ENCODE measurements at places on chromosomes 13 and 19.

GRCh38 chr13:110664673-110665072 lies 41.2 kb downstream of the CARS2 start:
- no peak for DNase-seq

- DNase-seq = no peak
These were observed 1071.2 kb downstream of the EFNB2 start for GRCh38 chr13:105464249-105464648.

- no peak for DNase-seq
These were observed 50.7 kb upstream of the DIAPH3 start for GRCh38 chr13:60214213-60215055.

- DNase-seq = no peak
These were observed 15.2 kb downstream of the KCNC3 start for GRCh38 chr19:50313812-50314536.

DNA sequence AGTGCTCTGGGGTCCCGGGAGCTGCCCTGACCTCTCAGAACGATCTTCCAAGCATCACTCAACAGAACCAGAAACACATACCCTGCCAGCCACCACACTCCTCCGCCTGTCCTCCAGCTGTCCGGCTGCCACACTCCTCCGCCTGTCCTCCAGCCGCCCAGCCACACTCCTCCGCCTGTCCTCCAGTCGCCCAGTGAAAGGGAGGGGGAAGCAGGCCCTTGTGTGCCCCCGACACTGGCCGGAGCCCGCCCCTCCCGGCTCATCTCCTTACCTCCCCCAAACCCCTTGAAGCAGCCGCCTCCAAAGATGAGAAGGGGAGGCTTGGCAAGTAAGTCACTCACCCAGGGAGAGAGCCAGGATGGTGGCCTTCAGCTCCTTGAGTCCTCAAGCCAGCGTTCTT lies 40.2 kb downstream of the STK24 start:
- DNase-seq = no peak

- no peak for DNase-seq
These were observed 811.4 kb downstream of the DACH1 start for GRCh38 chr13:71055644-71056043.

DNA sequence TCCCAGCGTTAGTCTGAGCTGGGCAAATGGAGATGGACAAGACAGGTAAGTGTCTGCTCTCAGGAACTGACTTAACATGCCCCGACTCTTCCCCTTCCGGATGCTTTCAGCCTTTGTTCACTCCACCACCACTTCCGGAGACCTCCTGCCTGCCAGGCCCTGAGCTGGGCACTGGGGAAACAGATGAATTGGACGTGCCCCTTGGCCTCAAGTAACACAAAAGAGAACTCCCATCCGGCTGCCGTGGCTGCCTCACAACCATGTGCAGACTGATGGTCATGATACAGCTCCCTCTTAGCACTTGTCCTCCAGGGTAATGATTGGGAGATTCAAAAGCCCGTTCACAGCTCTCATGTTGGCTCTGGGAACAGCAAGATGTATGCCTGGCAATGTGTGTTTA lies 6.9 kb downstream of the ZNF784 start:
- DNase-seq = no peak

GRCh38 chr13:94947965-94948371 lies 235.6 kb upstream of the SOX21 start:
- DNase-seq = no peak

DNA sequence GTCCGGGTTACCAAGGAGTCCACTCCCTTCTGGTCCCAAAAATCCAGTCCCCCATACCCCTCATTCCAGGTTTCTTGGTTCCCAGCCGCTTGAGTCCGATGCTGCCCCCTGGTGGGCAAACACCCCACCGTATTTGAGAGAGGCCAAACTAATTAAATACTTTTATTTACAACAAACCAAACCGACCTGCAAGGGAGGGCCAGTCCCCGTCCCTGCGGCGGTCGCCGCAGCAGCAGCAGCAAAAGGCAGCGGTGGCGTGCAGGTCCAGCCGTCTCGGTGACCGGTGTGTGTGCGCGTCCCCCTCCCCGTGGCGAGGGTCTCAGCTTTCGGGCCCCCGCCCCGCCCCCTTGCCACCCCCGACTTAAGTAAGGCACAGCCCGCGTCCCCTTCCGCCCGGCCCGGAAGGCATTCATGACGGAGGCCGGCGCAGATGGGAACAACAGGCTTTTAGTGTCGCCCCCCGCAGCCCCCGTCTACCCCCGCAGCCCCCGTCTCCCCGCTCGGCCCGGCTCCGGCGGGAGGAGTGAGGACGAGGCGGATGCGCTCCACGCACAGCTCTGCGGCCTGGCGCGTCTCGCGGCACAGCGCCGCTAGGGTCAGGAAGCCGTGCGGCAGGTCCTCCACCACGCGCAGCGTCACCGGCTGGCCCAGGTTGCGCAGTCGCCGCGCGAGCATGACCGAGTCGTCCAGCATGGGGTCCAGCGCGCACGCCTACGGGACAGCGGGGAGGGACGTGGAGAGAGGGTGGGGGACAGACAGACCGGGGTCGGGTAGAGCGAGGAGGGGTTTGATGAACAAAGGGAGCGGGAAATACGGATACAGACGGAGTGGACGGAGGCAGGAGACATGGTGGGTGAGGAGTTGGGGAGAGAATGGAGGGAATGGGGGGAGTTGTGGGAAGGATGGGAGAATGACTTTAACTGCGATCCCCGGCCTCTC lies 11.5 kb upstream of the CNFN start:
- DNase-seq = peak; percentile 73

DNA sequence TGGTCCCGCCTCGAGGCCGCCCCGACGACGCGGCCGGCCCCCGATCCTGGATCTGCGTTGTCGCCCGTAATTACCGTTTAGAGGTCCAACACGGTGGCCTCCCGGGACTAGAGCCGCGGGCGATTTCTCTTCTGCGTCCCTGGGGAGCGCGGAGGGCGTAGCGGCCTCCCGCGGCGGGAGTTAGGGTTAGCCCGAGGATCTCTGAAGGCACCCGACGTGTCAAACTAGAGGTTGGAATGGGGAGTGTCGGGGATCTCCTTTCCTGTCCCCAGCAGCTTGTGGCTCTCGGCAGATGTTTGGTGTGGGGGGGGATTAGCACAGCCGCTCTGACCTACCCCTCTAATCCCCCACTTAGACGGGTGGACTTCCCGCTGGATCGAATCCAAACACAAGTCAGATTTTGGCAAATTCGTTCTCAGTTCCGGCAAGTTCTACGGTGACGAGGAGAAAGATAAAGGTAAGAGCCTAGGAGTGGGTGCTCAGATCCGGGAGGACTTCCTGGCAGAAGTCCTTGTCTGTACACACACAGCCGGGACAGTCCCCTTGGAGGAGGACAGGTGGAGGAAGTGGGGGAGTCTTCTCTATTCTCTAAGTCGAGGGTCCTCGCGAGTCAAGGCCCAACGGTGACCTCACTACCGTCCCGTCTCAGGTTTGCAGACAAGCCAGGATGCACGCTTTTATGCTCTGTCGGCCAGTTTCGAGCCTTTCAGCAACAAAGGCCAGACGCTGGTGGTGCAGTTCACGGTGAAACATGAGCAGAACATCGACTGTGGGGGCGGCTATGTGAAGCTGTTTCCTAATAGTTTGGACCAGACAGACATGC lies 581 bp downstream of the CALR start:
- no peak for DNase-seq

DNA sequence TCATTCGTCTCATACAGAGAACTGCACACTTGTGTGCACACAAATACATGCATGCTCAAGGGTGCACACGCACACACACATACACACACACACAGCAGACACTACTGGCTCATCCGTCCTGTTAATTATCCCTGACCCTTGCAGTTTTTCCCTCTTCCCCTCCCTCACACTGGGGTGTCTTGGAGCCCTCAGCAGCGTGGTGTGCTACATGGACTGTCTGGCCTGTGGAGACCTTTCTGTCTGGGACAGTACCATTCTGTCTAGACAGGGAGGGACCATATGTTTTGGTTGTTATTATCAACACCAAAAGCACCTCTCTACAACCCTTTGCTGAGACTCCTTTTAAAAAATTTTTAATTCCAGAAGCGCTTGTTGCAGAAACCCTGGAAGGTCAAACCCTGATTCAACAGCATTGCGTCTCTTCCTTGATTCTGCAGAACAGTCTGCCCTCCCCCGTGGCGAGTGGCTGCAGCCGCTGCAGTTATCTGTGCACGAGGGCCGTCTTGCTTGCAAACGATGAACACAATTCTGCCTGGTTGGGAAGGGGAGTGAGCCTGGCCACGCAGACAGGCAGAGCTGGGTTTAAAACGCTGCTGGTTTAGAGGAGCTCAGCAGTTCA lies 374.0 kb downstream of the IRS2 start:
- peak; percentile 28 for DNase-seq

GRCh38 chr13:100473087-100473486 lies 115.5 kb downstream of the GGACT start:
- DNase-seq = no peak

- no peak for DNase-seq
These were observed 7.4 kb downstream of the SLC25A23 start for GRCh38 chr19:6452223-6452614.

GRCh38 chr19:29293292-29293691 lies 80.3 kb upstream of the UQCRFS1 start:
- no peak for DNase-seq

DNA sequence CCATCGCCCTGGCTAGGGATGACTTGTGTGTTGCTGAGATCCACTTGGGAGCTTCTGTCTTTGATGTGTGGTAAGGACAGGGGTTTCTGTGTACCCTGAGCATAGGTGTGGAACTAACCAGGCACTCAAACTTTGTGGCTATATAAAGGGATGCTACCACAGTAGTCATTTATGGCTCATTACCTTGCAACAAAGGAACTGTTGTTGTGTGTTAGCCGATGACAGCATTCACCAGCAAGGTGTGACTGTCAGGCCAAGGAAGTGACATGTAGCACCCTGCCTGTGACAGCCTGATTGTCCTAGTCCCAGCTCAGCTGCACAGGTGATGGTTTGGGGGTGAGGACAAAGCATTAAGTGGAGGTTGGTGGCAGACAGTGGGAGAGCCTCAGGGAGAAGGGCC lies 73.6 kb downstream of the COG3 start:
- DNase-seq = no peak

DNA sequence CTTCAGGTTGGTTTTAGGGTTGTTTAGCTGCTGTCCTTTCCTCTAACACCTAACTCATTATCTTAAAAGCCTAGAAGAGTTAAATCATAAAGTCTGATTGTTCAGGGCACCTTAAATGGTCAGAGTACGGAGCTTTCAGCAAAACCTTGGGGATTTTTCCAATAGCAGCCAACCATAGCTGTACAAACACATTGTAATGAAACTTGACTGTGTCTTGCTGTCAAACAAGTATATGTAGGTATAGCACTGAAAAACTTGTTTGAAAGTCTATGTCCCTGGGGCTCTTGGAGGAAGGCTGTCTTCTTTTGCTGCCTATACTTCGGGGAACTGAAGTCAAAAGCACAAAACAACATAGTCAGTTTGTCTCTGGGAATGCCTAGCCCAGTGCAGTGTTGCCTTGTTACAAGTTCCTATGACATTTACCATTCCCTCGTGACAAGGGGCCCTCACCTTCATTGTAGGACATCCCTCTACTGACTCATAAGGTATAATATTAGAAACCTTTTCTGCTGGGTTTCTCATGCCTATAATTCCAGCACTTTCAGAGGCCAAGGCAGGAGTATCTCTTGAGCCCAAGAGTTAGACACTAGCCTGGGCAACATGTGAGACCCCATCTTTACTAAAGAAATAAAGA lies 474.5 kb upstream of the NBEA start:
- DNase-seq = no peak

DNA sequence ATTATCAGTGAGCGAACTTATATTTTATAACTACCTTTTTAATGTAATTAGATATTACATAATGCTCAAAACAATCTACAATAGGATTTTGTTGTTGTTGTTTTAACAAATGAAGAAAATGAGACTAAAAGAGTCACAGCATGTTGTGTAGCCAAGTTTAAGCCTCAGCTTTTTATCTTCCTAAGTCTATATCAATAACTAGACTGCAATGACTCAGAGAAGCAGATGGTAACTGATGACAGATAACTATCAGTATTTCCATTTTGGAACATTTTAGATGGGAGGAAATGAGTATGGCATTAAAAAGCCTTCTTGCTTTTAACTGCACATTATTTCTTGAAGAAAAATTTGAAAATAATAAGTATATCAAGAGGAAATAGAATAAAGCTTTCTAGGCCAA lies 825.2 kb downstream of the SLITRK1 start:
- no peak for DNase-seq

DNA sequence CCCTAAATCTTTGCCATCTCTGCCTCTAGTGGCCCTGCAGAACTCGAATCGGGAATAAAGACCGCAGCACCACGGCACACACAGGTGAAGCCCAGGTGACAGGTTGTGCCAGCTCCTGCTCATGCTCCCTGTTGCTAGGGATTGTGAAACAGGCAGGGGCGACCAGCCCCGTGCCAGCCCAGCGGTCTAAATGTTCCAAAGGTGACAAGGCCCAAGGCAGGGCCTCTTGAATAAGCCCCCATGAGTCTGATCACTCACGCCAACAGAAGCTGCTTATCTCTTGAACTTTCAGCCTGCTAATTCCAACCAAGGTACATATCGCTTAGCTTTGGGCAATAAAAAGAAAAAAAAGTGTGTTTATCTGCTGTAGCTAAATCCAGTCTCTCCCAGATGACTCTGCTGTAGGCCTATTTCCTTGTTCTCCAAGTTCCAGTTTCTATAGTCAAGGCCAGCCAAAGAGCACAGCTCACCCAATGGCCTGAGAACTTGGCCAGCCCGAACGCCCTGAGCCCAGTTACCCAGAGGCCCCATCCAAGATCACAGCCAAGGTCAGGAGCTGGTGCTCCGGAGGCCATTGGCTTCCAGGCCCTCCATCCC lies 191.1 kb upstream of the GPR12 start:
- no peak for DNase-seq

DNA sequence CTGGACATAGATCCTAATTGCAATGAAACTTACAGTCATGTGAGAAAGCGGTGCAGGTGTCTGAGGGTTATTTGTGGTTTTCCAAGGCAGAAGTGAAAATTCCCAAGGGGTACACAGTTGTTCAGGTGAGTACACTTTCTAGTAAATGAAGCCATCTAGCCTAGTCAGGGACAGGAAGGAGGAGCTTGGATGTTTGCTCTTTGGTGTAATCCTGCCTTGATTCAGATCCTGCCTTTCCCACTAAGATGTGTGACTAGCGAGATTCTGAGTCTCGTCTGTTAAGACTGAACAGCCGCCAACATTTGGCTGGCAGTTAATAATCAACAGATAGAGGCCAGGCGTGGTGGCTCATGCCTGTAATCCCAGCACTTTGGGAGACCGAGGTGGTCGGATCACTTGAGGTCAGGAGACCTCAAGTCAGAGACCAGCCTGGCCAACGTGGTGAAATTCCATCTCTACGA lies 2.5 kb downstream of the RPS9 start:
- no peak for DNase-seq

- no peak for DNase-seq
These were observed 10.0 kb upstream of the PNMA8A start for GRCh38 chr19:46481223-46481848.

- no peak for DNase-seq
These were observed 10.9 kb downstream of the KLC3 start for GRCh38 chr19:45351401-45351952.

DNA sequence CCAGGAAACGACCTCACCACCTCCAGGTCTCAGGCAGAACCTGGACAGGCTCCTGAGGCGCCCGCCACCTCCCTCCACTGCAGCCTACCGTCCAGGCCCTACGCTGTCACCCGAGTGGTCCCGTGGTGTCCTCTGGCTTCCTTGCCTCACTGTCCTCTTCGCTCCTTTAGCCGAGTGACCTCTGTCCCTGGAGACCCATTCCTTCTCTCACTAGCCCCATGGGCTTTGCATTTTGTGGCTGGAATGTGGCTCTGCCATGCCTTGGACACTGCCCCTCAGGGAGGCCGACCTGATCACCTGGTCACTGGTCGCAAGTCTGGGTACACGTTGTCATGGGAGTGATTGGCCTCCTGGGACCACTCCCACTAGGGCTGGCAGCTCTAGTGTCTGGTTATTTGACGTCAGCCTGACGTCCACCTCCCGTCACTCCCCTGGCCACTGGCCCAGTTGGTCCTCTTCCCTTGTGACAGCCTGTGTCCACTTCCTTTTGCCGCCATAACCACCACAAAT lies 17.9 kb downstream of the SLC25A42 start:
- DNase-seq = no peak

All from T47D (cell line).